ENCODE measurements at places on chromosomes 2 and 18. TPM values are rescaled to one million over a fixed set of nuclear protein-coding genes. Genes with fewer than 3 reads are reported as not detected.

Gene AKAIN1
- not detected for total RNA-seq

Gene TRPM8
- not detected for total RNA-seq

Gene APCDD1
- not detected for total RNA-seq

Gene ST6GAL2
- total RNA-seq, result not detected

Gene C2orf81
- total RNA-seq, result 2.6 TPM

Gene AQP12B
- total RNA-seq, result not detected

Gene TXNDC2
- not detected for total RNA-seq

Gene SPC25
- 32.0 TPM for total RNA-seq

Gene ASXL2
- total RNA-seq, result 42.8 TPM

Gene MAB21L4
- total RNA-seq, result not detected

Gene SIX2
- not detected for total RNA-seq
